ENCODE measurements at places on chromosomes 13 and 19.

DNA sequence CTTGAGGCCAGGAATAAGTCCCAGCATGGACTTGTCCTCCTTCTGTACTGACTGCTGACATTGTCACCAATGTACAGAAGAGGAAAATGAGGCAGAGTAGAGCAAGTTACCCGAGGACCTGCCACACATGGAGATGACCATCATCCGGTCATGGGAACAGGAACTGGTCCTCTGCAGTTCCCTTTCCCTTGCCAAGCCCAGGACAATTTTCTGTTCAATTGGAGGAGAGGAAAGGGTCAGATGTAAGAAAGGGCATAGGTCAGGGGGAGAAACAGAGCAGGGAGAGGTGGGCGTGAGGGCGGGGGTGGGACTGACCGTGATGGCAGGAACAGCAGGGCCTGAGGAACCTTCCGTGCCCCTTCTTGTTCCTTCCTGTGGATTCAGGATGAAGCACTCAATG lies 18.6 kb downstream of the PHLDB3 start:
- no peaks in the 10 kb centered on the region for H3K4me1 ChIP-seq
- no peak for DNase-seq
- no peak overlapping the region for H3K27ac ChIP-seq
- H3K4me3 ChIP-seq = no peak overlapping the region
- peaks cover 4% of the 10 kb centered on the region for H3K36me3 ChIP-seq

DNA sequence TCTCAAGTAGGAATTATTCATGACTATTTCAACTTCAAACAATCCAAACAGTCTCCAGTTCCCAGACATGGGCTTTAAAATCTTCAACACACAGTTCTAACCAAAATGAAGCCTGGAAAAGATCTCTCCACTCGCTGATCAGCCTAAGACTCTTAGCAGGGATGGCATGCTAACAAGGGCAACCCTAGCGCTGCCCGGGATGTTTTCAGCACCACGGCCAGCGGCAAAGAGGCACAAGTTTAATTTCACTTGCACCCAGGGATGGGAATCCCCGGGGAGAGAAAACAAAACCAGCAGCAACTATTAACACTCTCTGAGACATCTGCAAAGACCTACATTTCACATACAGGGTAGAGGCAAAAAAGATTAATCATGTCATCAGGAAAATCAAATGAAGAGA lies 43.0 kb downstream of the CACNA1A start:
- H3K4me3 ChIP-seq = no peak overlapping the region
- no peaks in the 10 kb centered on the region for H3K4me1 ChIP-seq
- DNase-seq = peak; percentile 15
- no peaks in the 10 kb centered on the region for H3K27me3 ChIP-seq
- no peak overlapping the region for H3K27ac ChIP-seq
- H3K36me3 ChIP-seq = no peaks in the 10 kb centered on the region

- no peak overlapping the region for H3K4me3 ChIP-seq
- no peaks in the 10 kb centered on the region for H3K4me1 ChIP-seq
- no peak overlapping the region for H3K27ac ChIP-seq
- H3K27me3 ChIP-seq = no peaks in the 10 kb centered on the region
- no peaks in the 10 kb centered on the region for H3K36me3 ChIP-seq
Measured at GRCh38 chr13:31068119-31068423, 93.6 kb downstream of the HSPH1 start.

GRCh38 chr13:91134803-91135184 lies 212.7 kb upstream of the MIR17HG start:
- DNase-seq = no peak
- no peaks in the 10 kb centered on the region for H3K36me3 ChIP-seq

DNA sequence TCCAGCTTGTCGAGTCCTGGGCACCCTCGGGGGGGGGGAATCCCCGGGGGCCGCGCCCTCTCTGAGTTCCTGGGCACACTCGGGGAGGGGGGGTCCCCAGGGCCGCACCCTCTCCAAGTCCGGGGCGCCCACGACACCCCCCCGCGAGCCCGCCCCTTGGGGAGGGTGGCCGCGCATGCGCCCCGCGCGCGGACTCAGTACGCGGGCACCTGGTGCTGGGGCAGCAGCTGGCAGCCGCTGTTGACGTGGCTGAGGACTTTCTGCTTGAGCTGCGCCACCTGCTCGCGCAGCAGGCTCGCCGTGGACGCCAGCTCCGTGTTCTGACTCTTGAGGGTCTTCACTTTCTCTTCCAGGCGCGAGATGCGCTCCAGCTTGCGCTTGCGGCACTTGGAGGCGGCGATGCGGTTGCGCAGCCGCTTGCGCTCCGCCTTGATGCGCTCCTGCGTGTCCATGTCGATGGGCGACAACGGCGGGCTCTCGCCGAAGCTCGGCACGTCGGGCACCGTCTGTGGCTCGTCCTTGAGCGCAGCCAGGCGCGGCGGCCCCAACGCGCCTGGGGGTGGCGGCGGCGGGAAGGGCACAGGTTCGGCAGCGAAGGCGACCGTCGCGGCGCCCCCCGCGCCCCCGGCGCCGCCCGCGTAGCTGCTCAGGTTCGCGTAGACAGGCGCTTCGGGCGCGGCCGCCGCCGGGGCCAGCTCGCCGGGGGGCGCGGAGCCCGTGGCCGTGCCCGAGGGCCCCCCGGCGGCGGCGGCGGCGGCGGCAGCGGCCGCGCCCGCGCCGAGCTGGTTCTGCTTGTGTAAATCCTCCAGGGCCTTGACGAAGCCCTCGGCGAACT lies 958 bp downstream of the JUND start:
- H3K27ac ChIP-seq = peak overlapping the region; percentile 100
- H3K4me1 ChIP-seq = peaks cover 18% of the 10 kb centered on the region
- no peaks in the 10 kb centered on the region for H3K27me3 ChIP-seq
- H3K4me3 ChIP-seq = peak overlapping the region; percentile 95
- peaks cover 13% of the 10 kb centered on the region for H3K36me3 ChIP-seq

All from IMR-90 (cell line).